ENCODE measurements at places on chromosomes 12 and 14.

GRCh38 chr14:68890173-68890931, 88.8 kb downstream of the ACTN1 start:
- DNase-seq, result no peak

- no peak for DNase-seq
These were observed 87.9 kb downstream of the ALX1 start for GRCh38 chr12:85367936-85368335.

- no peak for DNase-seq
These were observed 33.3 kb upstream of the UBC start for GRCh38 chr12:124947561-124948398.

GRCh38 chr14:76109087-76109880, 42.4 kb upstream of the GPATCH2L start:
- DNase-seq, result no peak

GRCh38 chr12:111192647-111193046, 176.2 kb downstream of the PHETA1 start:
- DNase-seq, result no peak

DNA sequence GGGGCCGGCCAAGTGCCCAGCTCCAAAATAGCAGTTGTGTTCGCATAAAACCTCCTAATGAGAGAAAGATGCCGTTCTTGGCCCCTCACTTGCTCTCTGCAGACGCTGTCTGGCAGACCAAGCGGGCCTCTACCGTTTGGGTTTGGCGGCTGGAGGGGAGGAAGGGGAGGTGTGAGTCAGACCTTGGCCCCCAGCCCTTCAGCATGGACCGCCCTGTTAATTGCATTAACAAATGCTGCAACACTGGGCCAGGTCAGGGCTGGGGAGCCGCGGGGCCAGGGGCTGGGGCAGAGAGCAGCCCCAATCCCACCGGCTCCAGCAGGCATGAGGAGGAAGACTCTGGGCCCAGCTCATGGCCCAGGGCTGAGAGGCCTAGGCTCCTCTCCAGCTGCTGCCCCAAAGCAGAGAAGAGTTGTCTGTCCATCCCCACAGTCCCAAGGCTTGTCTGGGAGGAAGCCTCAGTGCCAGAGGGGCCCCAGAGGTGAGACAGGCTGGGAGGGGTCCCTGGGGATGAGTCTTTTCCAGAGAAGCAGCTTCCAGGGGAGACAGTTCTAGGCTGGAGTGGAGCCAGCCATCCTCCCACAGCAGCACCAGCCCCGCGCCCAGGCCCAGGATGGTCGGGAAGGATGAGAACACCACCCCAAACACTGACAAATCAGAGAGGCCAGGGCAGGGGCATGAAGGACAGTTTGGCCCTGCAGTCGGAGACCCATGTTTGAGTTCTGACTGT, 16.9 kb downstream of the LTBP2 start:
- DNase-seq, result peak; percentile 80

GRCh38 chr12:65881965-65882413, 57.7 kb downstream of the HMGA2 start:
- DNase-seq, result peak; percentile 32

DNA sequence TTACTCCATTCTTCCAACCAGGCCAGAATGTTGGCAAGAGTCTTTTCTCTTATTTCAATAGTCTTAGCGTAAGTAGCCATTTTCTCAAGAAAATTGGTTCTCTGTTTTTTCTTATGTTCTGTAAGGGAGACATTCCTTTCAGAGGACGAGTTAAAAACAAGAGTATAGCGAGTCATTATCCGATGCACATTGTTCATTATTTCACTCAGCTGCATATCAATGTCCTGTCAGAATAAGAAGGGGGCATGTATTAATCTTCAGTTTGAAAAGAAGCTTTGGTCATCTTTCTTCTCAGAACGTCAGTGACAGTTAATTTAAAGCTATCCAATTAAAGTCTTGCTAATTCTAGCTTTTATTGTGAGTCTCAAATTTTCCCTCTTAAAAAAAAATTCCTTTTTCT, 33.3 kb downstream of the FAM186A start:
- DNase-seq, result no peak

- DNase-seq, result no peak
These were observed 74.8 kb downstream of the PDE6H start for GRCh38 chr12:15047611-15048010.

DNA sequence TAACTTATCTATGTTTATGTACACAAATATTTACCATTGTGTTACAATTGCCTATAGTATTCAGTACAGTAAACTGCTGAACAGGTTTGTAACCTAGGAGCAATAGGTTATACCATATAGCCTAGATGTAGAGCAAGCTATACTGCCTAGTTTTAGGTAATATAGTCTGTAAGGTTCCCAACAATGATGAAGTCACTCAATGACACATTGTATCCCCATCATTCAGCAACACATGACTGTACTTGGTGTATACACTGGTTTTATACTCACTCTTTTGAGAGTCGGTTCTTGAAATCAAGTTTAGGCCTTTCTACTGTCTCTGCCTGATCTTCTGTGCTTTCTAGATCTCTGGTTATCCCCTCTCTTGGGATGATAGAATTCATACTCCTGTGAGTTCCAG, 5.5 kb downstream of the RNASE1 start:
- no peak for DNase-seq

DNA sequence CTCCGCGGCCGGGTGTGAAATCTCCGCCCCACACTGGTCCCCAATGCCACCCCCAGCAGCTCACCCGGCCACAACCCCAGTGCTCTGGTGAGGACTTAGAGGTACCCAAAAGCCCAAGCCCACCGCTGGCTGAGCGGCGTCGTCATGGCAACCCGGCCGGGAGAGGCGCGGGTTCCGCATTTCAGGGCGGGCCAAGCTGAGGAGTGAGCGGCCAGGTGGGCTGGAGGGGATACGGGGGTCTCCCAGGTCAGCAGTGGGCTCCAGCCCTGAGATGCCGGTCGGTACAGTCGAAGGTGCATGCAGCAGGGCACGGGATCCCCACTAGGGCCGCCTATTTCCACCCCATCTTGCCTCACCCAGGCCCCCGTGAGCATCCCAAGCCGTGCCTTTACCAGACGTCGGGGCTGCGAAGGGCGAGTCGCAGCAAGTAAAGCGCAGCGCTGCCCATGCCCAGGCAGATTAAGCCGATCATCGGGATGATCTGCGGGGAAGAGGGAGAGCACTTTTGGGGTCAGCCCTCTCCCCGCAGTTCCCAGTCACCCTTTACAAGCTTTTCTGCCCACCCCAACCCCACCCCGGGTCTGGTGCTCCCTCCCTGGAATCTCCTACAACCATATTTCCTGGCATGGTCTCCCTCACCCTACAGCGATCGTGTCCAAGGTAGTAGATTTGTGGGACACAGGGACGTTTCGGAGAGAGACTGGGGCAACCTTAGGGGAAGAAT, 6.9 kb downstream of the SHMT2 start:
- no peak for DNase-seq

- no peak for DNase-seq
These were observed 320.1 kb downstream of the DAD1 start for GRCh38 chr14:22268875-22269274.

- DNase-seq, result no peak
These were observed 16.6 kb downstream of the PITPNM2 start for GRCh38 chr12:123134271-123134671.

DNA sequence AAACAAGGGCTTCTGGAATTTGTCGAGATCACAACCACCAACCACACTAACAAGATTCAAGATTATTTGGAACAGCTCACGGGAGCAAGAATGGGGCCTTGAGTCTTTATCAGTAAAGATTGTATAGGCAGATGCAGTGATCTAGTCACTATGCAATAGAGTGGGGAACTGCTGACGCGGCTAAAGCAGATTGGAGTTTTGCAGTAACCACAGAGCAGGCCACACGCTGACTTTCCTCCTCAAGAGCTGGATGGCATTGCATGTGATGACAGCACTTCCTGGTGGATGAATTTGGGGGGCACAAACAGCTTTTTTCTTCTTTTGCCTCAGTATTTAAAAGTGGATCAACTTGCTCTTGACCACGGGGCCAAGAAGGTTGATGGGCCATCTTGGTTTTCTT, 46.0 kb downstream of the KCNK13 start:
- no peak for DNase-seq

- DNase-seq, result no peak
These were observed 41.7 kb downstream of the CMKLR1 start for GRCh38 chr12:108297424-108297823.

GRCh38 chr12:118061873-118062843, 1.2 kb upstream of the WSB2 start:
- DNase-seq, result no peak

- peak; percentile 22 for DNase-seq
These were observed 6.5 kb upstream of the PRPH start for GRCh38 chr12:49288412-49288853.

- DNase-seq, result no peak
These were observed 287.2 kb upstream of the ATP2B1 start for GRCh38 chr12:89995870-89996269.

DNA sequence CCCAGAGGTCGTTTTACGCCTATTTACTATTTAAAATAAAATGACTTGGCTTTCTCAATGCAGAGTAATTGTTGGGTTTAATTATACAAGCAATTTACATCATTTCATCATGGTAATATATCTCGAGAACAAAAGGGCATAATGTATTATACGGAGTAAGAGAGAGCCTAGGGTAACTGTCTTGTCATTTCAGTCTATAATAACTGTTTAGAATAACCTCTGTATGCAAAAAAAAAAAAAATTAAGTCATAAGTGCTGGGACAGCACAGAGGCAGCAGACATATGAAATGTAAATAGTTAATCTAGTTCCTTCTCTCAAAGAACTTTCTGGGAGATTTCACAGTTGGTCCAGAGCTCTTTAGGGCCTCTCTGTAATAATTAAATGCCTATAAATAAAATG, 284.9 kb downstream of the TMTC2 start:
- no peak for DNase-seq

- no peak for DNase-seq
These were observed 61.7 kb upstream of the OVCH1 start for GRCh38 chr12:29559198-29559597.

DNA sequence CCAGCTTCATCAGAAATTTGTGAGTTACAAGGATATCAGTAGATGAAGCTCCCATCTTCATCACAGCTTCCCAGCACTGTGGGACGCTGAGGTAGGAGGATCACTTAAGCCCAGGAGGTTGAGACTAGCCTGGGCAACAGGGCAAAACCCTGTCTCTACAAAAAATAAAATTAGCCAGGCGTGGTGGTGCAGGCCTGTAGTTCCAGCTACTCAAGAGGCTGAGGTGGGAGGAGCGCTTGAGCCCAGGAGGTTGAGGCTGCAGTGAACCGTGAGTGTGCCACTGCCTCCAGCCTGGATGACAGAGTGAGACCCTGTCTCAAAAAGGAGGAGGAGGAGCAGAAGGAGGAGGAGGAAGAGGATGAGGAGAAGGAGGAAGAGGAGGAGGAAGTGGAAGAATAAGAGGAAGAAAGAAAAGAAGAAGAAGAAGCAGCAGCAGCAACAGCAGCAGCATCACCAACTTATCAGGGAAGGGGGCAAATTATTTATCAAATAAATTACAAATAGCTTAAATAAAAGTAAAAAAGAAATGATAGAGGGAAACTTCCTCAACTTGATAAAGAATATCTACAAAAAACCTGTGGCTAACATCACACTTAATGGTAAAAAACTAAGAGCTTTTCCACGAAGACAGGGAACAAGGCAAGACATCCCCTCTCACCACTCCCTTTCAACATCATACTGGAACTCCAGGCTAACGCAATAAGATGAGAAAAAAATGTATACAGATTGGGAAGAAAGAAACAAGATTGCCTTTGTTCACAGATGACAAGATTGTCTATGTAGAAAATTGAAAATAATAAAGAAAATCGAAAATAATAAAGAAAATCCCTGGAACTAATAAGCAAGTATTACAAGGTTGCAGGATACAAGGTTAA, 69.6 kb downstream of the NINJ2 start:
- no peak for DNase-seq
